ENCODE measurements at places on chromosomes 4 and X.
A peak's percentile ranks its signal among the peaks of the same experiment; 100 is the strongest.

GRCh38 chr4:47419296-47419695 lies 44.2 kb downstream of the COMMD8 start:
- no peak for DNase-seq

- no peak for DNase-seq
These were observed 755 bp downstream of the ANKRD17 start for GRCh38 chr4:73257651-73258435.

DNA sequence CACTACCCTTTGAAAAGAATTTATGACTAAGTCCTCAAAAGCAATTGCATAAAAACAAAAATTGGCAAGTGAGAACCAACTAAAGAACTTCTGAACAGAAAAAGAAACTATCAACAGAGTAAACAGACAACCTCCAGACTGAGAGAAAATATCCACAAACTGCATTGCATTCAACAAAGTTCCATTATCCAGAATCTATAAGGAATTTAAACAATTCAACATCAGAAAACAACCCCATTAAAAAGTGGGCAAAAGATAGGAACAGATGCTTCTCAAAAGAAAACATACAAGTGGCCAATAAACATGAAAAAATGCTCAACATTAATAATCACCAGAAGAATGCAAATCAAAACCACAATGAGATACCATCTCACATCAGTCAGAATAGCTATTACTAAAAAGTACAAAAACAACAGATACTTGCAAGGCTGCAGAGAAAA lies 130.2 kb downstream of the GASK1B start:
- DNase-seq: no peak

GRCh38 chrX:26581091-26581490 lies 365.1 kb downstream of the MAGEB5 start:
- DNase-seq: no peak

GRCh38 chr4:127609484-127609883 lies 23.3 kb upstream of the INTU start:
- DNase-seq: no peak

DNA sequence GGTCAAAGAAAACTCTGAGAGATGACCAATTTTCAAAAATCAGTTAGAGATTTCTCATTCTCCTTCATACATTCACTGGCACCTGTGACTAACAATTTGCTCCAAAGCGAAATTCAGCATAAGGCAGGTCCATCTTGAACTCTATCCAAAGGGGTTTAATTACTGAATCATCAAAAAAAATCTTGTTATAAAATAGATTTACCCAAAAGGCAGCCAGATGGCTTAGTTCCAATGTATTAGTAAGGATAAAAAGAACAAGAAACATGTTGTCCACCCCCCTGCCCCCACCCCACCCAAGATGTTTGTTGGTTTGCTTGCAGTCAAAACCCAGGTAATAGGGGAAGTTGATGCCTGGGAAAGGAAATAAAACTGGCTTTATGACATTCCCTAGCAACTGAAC lies 200.3 kb downstream of the ANTXR2 start:
- no peak for DNase-seq

GRCh38 chr4:147975933-147976928 lies 244.3 kb downstream of the ARHGAP10 start:
- no peak for DNase-seq

DNA sequence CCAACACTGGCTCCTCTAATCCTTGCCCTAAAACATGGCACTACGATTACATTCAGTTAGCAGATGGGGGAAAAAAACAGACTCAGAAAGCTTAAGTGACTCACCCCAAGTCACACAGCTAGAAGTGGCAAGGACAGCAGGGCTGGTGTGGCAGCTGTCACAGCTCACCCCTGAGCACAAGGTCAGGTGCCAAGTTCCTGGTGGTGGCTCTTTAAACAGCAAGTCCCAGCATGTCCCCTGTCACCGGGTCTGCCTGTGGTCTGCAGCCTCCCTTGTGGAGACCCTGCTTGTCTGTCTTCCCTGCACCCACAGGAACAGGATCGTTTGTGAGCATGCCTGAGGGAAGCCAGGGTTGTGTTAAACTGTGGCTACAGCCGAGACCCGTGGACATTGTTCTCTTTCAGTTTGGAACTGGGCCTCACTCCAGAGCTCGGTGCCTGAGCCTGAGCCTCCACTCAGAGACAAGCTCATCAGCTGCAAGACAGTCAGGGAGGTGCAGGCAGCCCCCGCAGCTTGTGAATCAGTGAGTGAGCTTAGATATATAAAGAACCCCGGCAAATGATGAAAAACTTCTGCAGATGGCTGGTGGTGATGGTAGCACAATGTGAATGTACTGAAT lies 260.8 kb downstream of the BCOR start:
- DNase-seq: no peak

DNA sequence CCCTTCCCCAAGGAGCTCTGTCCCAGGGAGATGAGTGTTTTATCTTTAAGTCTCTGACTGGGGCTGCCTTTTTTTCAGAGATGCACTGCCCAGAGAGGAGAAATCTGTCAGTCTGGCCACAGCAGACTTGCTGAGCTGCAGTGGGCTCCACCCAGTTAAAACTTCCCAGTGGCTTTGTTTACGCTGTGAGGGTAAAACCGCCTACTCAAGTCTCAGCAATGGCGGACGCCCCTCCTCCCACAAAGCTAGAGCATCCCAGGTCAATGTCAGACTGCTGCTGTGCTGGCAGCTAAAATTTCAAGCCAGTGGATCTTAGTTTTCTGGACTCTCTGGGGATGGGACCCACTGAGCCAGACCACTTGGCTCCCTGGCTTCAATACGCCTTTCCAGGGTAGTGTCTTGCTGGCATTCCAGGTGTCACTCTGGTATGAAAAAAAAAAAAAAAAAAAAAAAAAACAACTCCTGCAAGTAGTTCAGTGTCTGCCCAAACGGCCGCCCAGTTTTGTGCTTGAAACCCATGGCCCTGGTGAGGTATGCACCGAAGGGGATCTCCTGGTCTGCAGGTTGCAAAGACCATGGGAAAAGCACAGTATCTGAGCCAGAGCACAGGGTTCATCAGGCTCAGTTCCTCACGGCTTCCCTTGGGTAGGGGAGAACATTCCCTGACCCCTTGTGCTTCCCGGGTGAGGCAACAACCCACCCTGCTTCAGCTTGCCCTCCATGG lies 1616.1 kb upstream of the ADGRL3 start:
- DNase-seq: no peak

DNA sequence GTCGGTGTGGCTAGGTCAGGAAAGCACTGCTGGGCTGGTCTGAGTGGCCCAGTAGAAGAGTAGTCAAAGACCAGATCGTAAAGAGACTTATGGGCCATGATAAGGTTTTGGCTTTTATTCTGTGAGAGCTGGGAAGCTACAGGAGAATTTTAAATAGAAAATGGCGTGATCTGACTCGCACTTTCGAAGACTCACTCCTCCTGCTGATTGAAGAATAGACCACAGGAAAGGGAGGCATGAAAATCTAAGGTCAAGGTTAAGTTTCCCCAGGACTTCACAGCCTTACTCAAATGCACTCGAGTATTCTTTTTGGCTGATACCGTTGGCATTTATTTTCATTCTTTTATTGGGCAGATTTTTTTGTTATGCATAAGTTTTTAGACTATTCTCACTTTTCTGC lies 231.4 kb upstream of the ANKRD50 start:
- DNase-seq: no peak

GRCh38 chrX:725971-726370 lies 95.4 kb downstream of the SHOX start:
- DNase-seq: no peak

- DNase-seq: no peak
These were observed 123.4 kb upstream of the GUCY1A1 start for GRCh38 chr4:155543126-155543765.

DNA sequence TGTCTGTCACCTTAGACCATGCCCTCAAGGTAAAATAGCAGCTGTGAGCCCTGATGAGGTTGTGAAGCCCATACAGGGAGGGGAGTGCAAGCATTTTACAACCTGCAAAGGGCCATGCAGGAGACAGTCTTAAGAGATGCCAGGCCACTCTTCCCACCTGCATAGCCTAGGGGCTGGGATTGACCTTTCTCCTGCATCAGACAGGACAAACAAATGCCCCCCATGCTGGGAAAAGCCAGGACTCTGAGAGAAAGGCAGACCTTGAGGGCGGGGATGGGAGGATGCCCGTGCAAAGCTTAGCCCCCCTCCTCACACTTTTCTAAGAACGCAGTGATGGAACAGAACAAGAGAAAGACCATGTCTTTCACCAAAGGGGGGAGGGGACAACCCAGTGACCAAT lies 137.9 kb upstream of the MAMLD1 start:
- DNase-seq: no peak

DNA sequence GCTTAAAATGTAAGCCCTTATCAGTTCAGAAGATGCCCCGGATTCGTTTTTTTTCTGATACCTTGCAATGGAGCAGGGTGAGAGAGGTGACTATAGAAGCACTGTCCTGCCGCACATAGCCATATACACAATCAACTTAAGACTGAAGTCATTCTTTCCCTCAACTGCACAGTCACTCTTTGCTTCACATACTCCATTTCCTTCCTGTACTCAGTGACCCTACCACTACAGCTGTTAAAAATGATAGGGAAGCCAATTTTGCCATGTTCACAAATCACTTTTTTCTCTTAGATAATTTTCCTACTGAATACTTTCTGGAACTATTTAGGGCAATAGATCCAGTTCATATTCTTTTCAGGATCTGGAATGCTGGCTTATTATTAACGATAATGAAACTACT lies 300.0 kb downstream of the ANK2 start:
- no peak for DNase-seq

GRCh38 chr4:77040854-77041725 lies 34.7 kb downstream of the CCNI start:
- DNase-seq: no peak

DNA sequence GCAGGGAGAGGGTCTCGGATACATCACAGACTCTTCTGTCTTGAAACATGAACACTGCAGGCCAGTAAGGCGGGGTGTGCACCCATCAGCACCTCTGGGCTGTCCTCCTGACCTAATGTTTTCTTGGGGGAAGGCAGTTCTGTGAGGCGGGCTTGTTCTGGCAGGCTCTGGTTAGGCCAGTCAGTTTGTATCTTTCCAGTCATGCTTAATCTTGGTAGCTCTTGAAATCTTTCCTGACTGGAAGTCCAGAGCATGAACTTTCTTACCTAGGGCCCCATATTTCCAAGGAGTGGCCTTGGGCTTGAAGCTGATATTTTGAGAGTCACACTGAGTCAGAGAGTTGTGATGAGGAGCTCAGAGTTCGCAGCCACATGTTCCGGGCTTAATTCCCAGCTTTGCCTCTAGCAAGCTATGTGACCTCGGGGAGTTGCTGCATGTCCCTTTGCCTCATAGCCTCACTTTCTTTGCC lies 54.2 kb upstream of the RASSF6 start:
- no peak for DNase-seq

GRCh38 chrX:71910986-71911730 lies 513 bp downstream of the NHSL2 start:
- DNase-seq: peak; percentile 19

- DNase-seq: no peak
These were observed 246.0 kb upstream of the HHIP start for GRCh38 chr4:144399927-144400326.

DNA sequence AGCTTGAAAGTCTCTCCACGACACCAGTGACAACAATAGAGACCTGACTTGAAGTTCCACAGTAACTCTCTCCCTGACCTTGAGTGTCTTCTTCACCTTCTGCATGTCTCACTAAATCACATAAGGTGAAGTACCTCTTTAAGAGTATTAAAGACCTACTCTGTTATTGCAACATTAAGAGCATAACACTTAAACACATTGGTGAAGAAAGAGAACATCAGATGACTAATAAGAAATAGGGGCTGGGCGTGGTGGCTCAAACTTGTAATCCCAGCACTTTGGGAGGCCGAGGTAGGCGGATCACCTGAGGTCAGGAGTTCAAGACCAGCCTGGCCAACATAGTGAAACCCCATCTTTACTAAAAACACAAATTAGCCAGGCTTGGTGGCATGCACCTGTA lies 33.9 kb upstream of the MAPK10 start:
- no peak for DNase-seq

GRCh38 chr4:1211891-1212545 lies 36.9 kb downstream of the CTBP1 start:
- peak; percentile 82 for DNase-seq

GRCh38 chr4:55756208-55756607 lies 63.4 kb upstream of the EXOC1L start:
- DNase-seq: no peak

DNA sequence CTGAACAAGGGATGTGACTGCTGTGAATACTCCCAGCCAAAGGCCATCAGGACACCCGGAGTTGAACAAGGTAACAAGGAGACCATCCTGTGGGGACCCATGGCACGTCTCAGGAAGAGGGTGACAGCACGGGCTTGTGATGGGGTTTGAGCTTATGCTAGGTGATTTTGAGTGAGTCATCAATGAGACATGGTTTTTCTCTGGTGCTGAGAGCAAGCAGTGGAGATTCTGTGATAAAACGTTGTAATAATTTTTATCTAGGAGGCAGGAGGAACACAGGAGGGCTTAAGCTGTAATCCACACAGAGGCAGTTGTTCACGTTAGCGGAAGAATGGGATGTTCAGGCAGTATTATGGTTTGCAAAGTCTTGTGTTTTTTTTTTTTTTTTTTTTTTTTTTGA lies 36.0 kb downstream of the TRIML1 start:
- DNase-seq: no peak

GRCh38 chr4:115918149-115918548 lies 804.7 kb upstream of the NDST4 start:
- DNase-seq: no peak

DNA sequence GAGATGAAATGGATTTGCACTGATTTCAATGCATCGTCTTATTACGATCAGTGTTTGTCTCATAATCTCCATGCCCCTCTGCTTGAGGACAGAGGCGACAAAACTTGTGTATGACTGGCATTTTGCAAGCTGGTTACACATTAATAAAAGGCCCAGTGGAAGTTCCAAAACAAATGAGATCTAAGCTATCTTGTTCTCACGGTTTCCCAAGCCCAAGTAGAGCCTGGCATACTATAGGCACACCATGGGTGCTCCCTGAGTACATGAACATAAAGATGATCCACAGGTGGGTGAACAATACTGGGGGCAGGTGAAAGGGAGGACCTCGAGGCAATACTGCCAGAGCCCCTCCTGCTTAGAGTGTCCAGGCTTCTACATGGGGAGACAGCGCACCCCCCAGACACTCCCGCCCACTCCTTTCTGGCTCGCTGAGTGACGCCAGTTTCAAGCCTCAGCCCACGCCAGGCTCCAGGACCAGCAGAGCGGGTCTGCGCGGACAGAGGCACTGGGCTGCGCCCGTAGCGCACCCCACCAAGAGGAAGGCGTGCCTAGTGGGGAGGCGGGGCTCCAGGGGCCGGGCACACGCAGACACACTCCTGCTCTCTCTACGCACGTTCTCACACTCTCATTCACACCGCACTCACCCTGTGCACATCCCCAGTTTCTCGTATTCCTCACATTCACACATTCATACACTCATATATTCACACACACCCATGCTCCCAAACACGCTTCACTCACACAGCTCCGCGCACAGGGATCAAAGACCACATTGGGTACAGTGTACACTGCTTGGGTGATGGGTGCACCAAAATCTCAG lies 8.9 kb upstream of the GSX2 start:
- peak; percentile 55 for DNase-seq

GRCh38 chr4:126697748-126698147 lies 935.0 kb upstream of the INTU start:
- DNase-seq: no peak

All from pancreas (tissue), 10 donors.